Activated CD4-positive, alpha-beta T cell treated with anti-CD3 and anti-CD28 coated beads for 36 hours (primary cell): ENCODE measurements at places on chromosomes 16 and 17. TPM values are rescaled to one million over a fixed set of nuclear protein-coding genes. Genes with fewer than 3 reads are reported as not detected.

GRCh38 chr17:21687136-21687953 lies 5.0 kb upstream of the KCNJ18 start:
- H3K27me3 ChIP-seq = no peaks in the 10 kb centered on the region
- DNase-seq = no peak
- H3K4me3 ChIP-seq = no peak overlapping the region
- no peaks in the 10 kb centered on the region for H3K4me1 ChIP-seq
- H3K36me3 ChIP-seq = no peaks in the 10 kb centered on the region
- no peak overlapping the region for H3K27ac ChIP-seq

DNA sequence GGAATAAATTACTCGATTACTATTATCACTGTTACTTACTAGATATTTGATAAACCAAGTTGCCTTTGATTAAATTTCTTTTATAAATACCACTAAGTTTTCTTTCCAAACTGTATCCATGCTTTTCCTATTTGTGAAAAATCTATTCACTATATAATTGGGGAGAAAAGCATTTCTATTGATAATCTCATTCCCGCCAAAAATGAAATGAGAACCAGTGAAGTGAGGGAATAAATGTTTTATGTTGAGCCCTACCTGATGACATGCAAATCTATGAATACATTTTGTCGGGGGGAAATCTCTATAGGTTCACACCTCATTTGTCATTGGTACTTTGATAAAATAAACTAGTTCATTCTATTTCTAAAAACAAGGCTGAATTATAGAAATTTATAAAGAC lies 15.7 kb downstream of the BRIP1 start:
- no peaks in the 10 kb centered on the region for H3K27me3 ChIP-seq
- H3K27ac ChIP-seq = no peak overlapping the region
- peaks cover 27% of the 10 kb centered on the region for H3K36me3 ChIP-seq
- DNase-seq = no peak
- no peaks in the 10 kb centered on the region for H3K4me1 ChIP-seq
- no peak overlapping the region for H3K4me3 ChIP-seq

GRCh38 chr17:8735336-8735939 lies 9.2 kb downstream of the CCDC42 start:
- no peak overlapping the region for H3K4me3 ChIP-seq
- no peak overlapping the region for H3K27ac ChIP-seq
- H3K27me3 ChIP-seq = peaks cover 11% of the 10 kb centered on the region
- H3K36me3 ChIP-seq = no peaks in the 10 kb centered on the region
- no peak for DNase-seq
- peaks cover 3% of the 10 kb centered on the region for H3K4me1 ChIP-seq

DNA sequence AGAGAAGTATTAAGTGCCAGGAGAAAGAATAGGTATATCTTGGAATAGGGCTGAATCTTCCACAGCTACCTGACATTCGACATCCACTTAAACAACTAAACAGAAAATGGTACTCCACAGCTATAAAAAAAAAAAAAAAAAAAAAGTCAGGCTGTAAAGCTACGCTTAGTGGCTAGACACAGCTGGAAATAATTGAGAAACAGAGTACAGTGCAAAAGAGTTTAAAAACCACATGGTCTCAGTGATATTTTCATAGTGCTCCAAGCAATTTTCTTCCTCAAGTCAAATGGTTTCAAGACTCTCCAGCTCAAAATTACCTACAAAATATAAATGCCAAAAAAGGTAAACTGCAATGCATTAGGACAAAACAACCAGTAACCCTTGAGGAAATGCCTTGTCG lies 607.1 kb downstream of the KCNJ2 start:
- no peak overlapping the region for H3K27ac ChIP-seq
- no peaks in the 10 kb centered on the region for H3K27me3 ChIP-seq
- H3K36me3 ChIP-seq = no peaks in the 10 kb centered on the region
- no peaks in the 10 kb centered on the region for H3K4me1 ChIP-seq

DNA sequence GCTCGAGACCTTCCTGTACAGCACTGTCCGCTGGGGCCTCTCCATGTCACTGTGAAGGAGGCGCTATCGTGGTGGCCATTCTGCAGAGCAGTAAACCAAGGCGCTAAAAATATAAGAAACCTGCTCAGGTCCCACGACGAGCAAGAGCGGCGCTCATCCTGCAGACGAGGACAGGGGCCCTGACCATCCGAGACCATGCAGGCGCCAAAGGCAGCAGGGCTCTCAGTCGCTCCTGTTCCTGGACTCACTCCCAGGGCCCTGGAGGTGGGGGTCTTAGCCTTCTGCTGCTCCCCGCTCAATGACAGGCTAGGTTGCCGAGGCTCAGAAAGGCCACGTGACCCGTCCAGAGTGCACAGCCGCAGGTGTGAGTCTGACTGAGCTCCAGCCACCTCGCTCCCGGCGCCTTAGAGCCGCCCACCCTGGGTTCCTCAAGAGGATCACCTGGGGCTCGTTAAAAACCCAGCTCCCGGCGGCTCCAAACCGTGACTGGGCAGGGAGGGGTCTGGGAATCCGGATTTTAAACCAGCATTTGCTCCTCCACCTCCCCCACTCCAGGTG lies 509 bp upstream of the ATP2C2 start:
- H3K27ac ChIP-seq = no peak overlapping the region
- H3K27me3 ChIP-seq = peaks cover 42% of the 10 kb centered on the region
- H3K4me3 ChIP-seq = no peak overlapping the region
- H3K4me1 ChIP-seq = peaks cover 1% of the 10 kb centered on the region
- no peak for DNase-seq

DNA sequence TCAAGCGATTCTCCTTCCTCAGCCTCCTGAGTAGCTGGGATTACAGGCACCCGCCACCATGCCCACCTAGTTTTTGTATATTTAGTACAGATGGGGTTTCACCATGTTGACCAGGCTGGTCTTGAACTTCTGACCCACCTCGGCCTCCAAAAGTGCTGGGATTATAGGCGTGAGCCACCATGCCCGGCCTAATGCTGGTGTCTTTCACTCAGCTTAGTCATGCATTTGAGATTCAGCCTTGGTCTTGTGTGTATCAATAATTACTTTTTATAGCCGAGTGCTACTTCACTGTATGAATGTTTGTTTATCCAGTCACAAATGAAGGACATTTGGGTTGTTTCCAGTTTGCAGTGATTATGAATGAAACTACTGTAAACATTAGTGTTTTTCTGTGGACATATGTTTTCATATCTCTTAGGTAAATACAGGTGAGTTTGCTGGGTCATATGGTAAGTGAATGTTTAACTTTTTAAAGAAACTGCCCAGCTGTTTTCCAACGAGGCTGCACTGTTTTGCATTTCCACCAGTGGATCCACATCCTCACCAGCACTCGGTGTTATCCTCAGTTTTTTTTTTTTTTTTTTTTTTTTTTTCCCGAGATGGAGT lies 11.0 kb upstream of the PLCG2 start:
- no peak for DNase-seq
- no peaks in the 10 kb centered on the region for H3K4me1 ChIP-seq
- no peak overlapping the region for H3K4me3 ChIP-seq

GRCh38 chr16:17339764-17340541 lies 130.8 kb downstream of the XYLT1 start:
- H3K4me1 ChIP-seq = peaks cover 51% of the 10 kb centered on the region
- H3K4me3 ChIP-seq = no peak overlapping the region
- H3K27ac ChIP-seq = no peak overlapping the region
- no peaks in the 10 kb centered on the region for H3K27me3 ChIP-seq
- DNase-seq = peak; percentile 21

DNA sequence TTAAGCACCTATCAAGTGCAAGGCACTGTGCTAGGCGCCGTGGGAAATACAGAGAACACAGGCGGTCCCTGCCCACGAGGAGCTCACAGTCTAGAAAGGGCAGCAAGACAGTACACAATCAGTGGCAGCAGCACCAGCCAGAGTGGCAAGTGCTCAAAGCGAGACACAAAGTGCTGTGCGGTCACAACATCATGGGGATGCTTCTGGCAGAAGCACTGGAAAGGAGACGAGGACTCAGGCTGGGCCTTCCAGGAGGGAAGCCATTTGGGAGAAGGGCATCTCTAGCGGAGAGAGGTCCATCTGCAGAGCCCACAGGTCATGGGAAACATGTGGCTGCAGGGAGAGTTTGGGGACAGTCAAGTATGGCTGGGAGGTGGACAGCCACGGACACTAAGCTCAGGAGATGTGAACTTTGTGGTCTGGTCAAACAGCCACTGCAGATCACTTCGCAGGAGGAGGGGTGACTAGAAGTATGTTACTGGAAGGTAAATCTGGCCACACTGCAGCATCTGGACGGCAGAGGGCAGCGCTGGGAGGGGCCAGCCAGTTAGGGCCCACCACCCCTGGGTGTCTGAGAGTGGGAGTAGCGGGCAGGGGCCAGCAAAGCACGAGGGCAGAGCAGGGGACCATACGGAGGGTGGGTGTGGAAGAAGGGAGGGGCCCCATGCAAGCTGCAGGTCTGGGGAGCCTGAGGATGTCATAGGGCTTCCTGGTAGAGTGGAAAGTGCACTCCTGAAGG lies 71.1 kb downstream of the N4BP1 start:
- peaks cover 7% of the 10 kb centered on the region for H3K36me3 ChIP-seq
- no peak for DNase-seq
- H3K27ac ChIP-seq = no peak overlapping the region
- peaks cover 16% of the 10 kb centered on the region for H3K4me1 ChIP-seq

- peaks cover 28% of the 10 kb centered on the region for H3K27me3 ChIP-seq
- no peak for DNase-seq
- H3K4me3 ChIP-seq = no peak overlapping the region
- no peak overlapping the region for H3K27ac ChIP-seq
- H3K4me1 ChIP-seq = no peaks in the 10 kb centered on the region
Observed at GRCh38 chr17:72219137-72219823, 98.5 kb downstream of the SOX9 start.

- no peaks in the 10 kb centered on the region for H3K4me1 ChIP-seq
- H3K27ac ChIP-seq = no peak overlapping the region
- H3K4me3 ChIP-seq = no peak overlapping the region
- DNase-seq = no peak
- peaks cover 3% of the 10 kb centered on the region for H3K27me3 ChIP-seq
- no peaks in the 10 kb centered on the region for H3K36me3 ChIP-seq
Observed at GRCh38 chr17:68576137-68576536, 25.0 kb downstream of the FAM20A start.

DNA sequence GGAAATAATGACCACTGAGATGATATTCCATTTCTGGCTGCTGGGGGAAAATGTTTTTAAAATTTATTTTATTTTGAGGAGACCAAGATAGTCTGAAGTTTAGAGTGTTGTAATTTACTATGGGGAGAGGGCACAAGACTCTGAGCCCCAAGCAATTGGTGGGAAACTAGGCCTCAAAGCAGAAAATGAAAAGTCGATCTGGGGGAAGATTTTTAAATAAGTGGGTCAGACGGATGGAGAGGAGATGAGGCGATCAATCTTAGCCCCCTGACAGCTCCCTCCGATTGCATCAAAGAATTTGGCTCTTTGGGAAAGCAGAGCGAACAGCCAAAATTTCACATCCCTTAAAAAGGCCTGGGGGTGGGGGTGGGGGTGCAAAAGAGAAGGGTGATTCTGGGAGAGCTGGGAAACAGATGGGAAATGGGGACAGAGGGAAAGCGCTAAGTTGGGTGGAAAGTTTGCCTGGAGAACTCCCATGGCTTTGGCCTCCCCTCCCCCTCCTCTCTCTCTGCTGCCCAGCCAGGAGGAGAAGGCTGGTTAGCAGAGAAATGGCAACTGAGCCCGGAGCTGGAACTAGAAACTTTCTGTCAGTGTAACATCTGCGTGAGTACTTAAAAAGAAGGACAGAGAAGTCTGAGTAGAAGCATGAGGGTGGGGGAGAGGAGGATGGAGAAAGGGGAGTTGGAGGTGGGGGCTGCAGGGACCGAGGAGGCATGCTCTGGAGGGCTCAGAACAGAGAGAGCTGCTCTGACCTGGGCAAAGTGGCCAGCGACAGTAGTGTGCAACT lies 1.4 kb upstream of the HOXB2 start:
- H3K27me3 ChIP-seq = peaks cover 32% of the 10 kb centered on the region
- no peak for DNase-seq
- H3K27ac ChIP-seq = no peak overlapping the region
- no peak overlapping the region for H3K4me3 ChIP-seq

DNA sequence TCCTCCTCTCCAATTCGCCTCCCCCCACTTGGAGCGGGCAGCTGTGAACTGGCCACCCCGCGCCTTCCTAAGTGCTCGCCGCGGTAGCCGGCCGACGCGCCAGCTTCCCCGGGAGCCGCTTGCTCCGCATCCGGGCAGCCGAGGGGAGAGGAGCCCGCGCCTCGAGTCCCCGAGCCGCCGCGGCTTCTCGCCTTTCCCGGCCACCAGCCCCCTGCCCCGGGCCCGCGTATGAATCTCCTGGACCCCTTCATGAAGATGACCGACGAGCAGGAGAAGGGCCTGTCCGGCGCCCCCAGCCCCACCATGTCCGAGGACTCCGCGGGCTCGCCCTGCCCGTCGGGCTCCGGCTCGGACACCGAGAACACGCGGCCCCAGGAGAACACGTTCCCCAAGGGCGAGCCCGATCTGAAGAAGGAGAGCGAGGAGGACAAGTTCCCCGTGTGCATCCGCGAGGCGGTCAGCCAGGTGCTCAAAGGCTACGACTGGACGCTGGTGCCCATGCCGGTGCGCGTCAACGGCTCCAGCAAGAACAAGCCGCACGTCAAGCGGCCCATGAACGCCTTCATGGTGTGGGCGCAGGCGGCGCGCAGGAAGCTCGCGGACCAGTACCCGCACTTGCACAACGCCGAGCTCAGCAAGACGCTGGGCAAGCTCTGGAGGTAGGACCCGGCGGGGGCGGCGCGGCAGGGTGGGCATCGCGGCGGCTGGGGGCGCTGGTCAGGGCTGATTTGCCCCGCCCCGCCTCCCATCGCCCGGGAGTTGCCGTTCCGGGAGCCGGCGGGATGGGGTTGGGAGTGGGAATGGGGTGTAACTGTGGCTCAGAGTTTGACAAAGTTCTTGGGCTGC lies 567 bp downstream of the SOX9 start:
- peak overlapping the region; percentile 35 for H3K4me3 ChIP-seq
- DNase-seq = no peak
- H3K27me3 ChIP-seq = peaks cover 64% of the 10 kb centered on the region

GRCh38 chr17:21199856-21200255 lies 14.1 kb downstream of the TMEM11 start:
- DNase-seq = no peak
- H3K4me3 ChIP-seq = no peak overlapping the region
- no peak overlapping the region for H3K27ac ChIP-seq
- peaks cover 25% of the 10 kb centered on the region for H3K36me3 ChIP-seq

The SPATA33 gene
- 6.8 TPM for total RNA-seq

The TLCD3A gene
- total RNA-seq = 13.8 TPM

The HOXB6 gene
- not detected for total RNA-seq

The EPN3 gene
- total RNA-seq = not detected

The TBC1D3 gene
- total RNA-seq = not detected

The FLYWCH2 gene
- total RNA-seq = 17.3 TPM
